ENCODE measurements at places on chromosomes 3 and 15.

DNA sequence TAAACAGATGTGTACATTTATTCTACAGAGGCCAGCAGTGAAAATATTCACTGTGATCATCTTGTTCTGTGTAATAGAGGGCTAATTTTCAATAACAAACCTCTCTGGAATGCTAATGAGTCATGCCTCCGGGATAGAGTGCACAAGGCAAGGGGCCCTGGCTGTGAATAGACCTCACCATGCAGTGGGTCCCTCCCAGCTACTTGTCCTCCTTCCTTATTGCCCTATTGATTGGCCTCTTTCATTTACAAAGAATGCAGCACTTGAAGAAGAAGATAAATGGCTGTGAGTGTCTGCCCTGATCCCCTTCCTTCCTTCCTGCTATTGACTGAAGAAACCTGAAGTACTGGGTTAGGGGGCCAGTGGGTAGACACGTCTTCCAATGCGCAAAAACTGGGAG, 436.3 kb downstream of the WDR72 start:
- no peak for DNase-seq

GRCh38 chr3:190301591-190301990, 20.7 kb downstream of the CLDN1 start:
- DNase-seq, result no peak

DNA sequence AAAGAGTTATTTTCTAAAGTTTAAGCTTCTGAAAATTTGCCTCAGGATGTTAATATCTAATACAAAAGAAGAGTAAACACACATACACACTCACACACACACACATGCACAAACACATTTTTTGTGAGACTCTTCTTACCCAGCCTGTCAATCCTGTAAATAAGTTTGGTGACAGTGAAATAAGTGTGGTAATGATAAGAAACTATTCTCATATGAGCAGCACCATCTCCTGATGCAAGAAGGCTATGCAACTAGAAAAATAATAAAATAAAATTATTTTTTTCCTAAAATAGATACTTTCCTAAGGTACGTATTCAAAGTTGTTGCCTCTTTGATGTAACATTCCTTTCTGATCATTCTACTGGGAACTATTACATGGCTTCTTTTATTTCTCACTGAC, 155.1 kb downstream of the MECOM start:
- DNase-seq, result no peak

GRCh38 chr3:31550452-31551251, 17.9 kb downstream of the STT3B start:
- peak; percentile 49 for DNase-seq

- DNase-seq, result peak; percentile 62
These were observed 9.2 kb downstream of the THBS1 start for GRCh38 chr15:39589815-39590644.

DNA sequence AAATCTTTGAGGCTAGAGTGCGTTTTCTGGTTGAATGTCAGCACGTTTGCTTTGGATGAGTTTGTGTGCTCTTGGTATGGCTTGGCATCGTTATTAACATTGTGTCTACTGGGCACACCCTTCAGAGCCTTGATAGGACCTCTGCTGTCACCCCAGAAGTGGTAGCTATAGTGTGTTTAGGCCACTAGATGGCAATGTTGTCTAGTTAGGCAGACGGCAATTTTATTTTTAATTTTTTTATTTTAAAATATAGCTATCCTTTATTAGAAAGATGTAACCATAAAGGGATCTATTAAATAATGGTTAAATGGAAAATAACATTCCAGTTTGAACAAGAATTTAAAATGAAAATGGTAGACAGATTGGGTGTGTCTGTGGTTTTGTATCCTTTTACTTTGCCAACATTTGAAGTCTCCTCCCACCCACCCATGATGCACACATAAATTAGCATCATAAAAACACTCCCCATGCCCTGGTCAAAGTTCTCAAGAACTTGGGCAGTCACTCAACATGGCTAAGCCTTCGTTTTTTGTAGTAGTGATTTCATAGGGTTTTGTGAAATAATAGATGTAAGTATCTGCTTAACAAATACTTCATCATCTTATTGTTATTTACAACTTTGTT, 200.7 kb downstream of the KCNH8 start:
- DNase-seq, result peak; percentile 39

- DNase-seq, result no peak
These were observed 739.2 kb downstream of the VGLL3 start for GRCh38 chr3:86251781-86252180.

DNA sequence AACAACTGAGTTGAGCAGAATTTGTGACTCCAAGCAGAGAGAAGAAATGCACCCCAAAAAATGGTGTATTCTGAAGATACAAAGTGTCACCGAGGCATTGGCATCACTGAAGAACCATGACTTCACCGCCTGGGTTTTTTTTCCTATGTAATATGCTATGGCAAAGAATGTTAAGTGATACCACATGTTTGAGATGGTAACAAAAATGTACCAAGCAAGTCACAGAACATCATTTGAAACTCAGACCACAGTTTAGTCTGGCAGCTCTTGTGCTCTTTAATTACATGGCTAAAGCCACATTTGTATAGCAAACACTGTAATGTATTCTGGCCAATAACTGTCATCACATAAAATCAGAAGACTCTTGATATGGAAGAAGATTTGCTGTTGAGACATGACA, 323.5 kb downstream of the ULK4 start:
- DNase-seq, result no peak

DNA sequence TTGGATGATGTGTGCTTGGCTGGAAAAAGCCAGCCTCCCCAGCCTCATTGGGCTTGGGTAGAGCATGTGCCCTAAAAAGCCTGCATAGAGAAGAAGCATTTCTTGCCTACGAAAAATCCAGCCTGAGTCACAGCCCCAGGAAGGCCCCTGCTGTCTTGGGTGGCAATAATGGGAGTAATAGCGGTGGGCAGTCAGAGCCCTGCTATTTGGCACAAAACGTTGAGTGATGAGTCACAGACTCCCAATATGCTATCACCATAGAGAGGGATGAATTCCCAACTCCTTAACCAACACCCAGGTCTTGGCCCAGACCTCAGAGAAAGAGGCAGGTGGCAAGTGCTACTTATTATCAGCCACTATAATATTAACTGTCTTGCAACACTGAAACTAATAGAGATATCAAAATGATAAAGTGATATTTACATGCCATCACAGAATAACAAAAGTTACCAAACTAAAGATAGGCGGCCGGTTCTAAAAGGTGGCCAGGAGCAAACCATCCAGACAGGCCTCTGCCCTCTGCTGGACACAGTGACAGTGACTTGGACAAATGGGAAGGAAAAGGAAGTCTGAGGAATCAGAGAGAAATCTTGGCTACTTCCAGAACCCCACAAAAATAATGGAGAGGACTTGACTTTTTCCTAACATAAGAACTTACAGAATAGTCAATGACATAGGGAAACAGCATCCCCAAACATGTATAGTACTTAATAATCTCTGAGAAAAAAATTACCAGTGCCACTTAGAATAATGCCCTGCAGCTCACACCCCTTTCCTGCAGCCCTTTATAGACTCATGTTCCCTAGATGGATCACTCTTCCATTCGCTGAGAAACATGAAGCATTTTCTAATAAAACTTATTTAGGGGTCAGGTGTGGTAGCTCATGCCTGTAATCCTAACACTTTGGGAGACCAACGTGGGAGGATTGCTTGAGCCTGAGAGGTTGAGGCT, 51.9 kb upstream of the MUC13 start:
- DNase-seq, result peak; percentile 85

DNA sequence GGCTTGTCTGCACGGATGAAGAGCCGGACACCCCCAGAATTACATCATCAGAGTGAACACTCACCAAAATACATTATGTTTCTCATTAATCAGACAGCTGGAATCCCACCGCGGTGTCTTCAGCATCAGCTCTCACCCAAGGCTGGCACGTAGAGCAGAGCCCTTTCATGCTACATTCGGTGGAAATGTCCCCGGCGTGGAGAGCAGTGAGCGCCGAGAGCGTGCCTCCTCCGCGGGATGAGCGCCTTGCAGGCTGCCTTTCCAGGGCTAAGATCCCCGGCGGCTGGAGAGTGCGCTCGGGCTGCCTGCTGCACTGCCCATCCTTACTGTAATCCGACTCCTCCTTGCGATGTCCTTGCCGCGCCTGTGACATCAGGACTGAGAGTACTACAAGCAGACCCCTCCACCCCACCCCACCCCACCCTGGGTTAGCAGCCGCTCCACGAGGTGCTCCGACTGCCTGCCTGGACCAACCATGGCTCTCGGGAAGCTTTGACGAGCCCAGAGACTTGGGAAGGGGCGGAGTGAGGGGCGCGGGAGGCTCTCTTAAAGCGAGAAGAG, at the start of gene ZNF385D:
Gene ZNF385D (minus strand): TSS at position 380 of the 561 bp plus-strand sequence. CDS start 294 bp downstream, at position 86.
- peak; percentile 56 for DNase-seq

DNA sequence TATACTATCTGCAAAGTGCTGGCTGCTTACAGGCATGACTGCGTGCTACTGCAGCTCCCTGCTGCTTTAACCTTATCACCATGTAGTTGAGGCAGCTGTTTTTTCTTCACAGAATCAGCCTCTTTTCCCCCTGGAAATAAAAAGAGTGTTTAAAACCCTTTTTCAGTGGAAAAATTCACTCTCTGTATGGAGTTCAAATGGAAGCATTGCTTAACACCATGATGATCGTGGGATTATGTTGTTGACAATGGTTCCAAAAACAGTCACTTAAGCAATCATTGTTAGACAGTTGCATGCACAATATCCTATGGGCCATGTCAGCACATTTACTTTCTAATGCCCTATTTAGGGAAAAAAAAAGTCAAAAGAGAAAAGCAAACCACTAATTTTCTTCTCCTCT, 536.4 kb downstream of the UNC13C start:
- no peak for DNase-seq

GRCh38 chr3:184725176-184725719, 13.4 kb upstream of the MAGEF1 start:
- no peak for DNase-seq

GRCh38 chr15:35491999-35492398, 54.0 kb downstream of the DPH6 start:
- no peak for DNase-seq

GRCh38 chr3:170563712-170564423, 22.0 kb downstream of the SLC7A14 start:
- peak; percentile 66 for DNase-seq

- no peak for DNase-seq
These were observed 13.0 kb downstream of the CERS3 start for GRCh38 chr15:100515758-100516157.

DNA sequence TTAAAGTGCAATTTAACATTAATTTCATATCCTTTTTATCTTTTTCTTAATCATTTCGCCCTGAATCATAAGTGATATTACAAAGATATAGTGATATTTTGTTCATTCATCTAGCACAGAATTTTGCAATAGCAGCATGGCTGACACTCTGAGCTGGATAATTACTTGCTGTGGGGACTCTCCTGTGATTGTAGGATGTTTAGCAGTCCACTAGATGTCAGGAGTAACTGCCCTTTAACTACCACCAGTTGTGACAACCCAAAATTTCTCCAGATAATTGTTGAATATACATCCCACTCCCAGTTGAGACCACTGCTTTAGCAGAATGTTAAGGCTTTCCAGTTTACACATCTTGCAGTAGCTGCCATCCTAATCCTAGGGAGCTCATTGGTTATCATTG, 196.8 kb upstream of the MBNL1 start:
- peak; percentile 82 for DNase-seq

DNA sequence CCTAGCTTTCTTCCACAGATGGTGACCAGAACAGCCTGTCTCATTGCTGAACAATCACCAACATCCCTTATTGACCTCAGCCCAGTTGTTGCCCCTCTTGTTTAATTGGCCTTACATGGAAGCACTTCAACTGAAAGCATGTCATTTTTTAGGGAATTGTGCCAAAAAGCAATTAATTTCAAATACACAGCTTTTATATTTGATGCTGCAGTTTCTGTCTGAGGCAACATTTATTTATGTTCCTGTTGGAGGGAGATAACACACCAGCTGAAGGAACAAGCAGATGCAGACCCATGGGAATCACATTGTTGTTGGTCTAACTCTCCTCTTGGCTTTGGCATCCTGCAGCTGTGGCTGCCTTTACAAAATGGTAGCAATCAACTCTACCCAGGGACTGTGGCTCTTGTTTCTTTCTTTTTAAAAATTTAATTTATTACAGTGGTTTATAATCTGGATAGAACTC, 498.1 kb upstream of the RGMA start:
- DNase-seq, result no peak

GRCh38 chr3:127389913-127390312, 102.1 kb upstream of the PRR20G start:
- no peak for DNase-seq

DNA sequence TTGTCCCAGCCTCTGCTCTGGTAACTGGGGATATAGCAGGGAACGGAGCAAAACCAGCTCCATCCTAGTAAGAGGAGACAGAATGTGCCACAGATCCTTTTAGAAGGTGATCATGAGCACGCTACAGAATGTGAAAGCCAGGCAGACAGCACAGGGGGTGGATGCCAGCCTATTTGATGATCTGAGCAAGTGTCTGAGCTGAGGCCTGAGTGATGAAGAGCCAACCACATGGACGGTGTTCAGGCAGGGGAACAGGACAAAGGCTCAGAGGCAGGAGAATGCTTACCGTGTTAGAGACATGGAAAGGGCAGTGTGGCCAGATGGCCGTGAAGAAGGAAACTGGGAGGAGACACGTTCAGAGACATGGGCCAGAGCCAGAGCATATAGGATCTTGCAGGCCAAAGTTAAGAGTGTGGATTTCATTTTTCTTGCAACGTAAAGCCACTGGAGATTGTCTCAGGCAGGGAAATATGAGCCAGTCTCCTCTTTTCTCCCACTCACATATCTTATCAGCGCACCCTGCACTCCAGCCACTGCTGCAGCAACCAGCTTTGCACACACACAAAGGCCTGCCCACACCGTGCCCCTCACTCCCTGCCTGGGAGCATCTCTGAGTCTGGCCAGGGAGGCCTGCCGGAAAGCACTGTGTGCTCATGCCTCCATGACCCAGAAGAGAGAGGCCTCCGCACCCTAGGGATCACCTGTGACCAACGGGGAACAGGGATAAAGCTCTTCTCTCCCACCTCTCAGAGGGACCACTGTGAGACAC, 20.1 kb downstream of the RAB43 start:
- no peak for DNase-seq

- peak; percentile 57 for DNase-seq
These were observed 271.8 kb upstream of the TPM1 start for GRCh38 chr15:62770752-62771151.

DNA sequence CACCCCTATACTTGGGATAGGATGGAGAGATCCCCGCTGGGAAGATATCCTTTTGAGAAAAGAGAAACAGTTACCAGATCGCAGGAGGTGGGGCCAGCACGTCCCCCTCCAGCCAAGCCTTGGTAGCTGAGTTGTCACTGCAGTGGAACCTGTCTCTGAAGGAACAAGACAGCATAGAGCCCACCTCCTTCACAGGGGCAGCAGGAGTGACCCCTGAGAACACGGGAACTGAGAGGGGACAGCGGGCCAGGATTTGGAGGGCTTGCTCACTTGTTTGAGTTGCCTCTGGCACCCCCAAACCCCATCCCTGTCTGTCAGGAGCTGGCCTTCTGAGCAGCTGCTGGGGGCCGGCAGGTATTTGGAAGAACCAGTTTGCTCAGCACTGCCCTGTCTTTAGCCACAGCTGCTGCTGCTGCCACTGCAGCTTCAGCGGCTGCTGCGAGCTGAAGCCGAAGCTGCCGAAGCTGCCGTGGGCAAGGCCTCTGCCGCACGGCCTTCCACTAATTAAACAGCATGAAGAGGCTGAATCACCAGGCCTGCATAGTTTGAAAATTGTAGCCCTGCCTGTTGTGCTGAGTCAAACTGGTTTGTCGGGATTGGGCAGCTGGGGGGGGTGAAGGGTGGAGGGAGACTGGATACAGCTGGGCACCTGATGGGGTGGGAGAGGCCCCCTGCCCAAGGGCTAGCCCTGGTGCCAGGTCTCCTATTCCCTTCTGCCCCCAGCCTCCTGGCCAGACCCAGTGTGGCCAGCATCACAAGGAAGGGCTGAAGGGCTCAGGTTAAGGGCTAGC, 4.0 kb downstream of the EPHB3 start:
- peak; percentile 56 for DNase-seq

Measured in fibroblast of pulmonary artery (primary cell).